ENCODE measurements at places on chromosomes 5 and 9. TPM values are rescaled to one million over a fixed set of nuclear protein-coding genes. Genes with fewer than 3 reads are reported as not detected.
A peak's percentile ranks its signal among the peaks of the same experiment; 100 is the strongest.

DNA sequence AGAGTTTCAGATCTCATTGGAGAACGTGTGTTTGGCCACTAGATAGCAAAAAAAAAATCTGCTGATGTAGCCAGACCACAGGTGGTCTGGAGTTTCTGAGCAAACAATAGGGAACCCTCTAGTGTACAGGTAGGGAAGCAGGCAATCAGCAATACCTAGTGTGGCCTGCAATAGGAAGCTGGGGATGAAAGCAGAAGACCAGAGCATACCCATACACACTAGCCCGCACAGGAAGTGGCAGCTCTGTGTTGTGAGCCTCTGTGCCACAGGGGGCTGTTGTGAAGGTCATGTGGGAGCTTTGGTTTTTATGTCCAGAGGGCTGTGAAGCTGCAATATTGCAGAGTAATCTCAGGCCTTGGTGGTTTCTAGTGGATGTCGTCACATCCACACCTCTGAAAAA, 81.2 kb downstream of the MTAP start:
- no peak for DNase-seq

GRCh38 chr5:65924366-65925043, 1.9 kb upstream of the ERBIN start:
- DNase-seq, result no peak

SCAI gene
- total RNA-seq, result 2.4 TPM

DNA sequence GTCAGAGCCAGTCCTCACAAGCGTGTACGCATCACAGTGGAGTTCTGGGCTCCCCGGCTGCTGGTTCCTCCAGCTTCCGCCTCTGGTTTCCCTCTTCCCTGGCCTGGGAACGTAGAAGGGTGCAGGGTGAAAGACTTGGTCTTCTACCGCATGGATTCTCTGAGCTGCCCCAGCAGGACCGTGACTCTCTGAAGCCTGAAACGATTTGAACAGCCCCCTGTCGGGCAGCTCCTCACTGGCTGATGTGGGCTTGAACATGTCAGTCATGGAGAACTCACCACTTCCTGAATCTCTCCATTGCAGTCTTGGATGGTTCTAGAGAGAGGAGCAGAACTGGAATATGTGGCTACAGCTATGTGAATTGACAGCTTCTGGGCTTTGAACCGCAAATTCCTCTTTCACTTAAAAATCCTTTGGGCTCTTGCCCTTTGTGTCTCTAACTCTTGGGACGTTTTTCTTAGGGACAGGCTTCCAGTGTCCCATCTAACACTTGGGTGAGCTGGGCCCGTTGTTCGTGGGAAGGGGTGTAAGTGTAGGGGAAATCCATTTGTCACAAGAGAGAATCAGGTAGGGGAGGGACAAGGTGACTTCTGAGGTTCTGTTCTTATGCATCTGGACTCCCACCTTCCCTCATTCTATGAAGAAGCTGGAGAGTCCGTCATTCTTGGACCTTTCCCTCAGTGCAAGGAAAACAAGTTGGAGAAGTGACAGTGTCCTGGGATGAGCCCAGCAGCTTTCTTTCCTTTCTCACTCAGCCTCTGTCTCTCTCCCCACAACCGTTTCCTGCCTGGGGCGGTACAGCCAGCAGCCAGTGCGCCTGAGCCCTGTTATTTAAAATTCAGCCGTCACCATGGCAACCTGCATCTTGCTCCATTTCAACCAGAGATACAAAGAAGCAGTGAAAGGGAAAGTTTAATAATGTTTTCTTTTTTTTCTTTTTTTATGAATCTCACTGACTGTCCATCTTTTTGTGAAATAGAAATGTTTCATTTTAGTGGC, 84.7 kb downstream of the PTTG1 start:
- no peak for DNase-seq

PCDHB16 gene
- 18.3 TPM for total RNA-seq

PCDHB9 gene
- 1.9 TPM for total RNA-seq

DNA sequence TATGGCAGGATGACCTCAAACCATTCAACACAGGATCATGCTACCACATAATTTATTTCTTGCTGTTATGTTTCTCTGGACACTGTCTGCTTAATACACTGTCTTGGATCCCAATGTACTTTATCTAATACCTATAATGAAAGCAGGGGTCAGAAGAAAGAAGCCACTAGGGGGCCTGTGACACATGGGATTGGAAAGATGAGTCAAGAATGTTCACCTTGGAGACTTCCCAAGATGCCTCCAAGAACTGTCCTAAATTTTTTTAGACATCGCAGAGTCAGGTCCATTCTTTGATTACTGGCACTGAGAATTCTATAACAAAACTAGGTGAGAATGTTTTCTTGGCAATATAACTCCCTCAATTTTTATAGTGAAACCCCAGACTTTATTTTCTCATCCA, 305.8 kb upstream of the SMARCA2 start:
- DNase-seq, result no peak

- DNase-seq, result no peak
Observed at GRCh38 chr9:2863831-2864230, 19.9 kb upstream of the PUM3 start.

PALM2AKAP2 gene
- total RNA-seq, result 38.2 TPM

- DNase-seq, result peak; percentile 33
Observed at GRCh38 chr9:37486616-37487548, 1.1 kb downstream of the POLR1E start.

All from ascending aorta (tissue), 2 donors.